KG1 (cell line): ENCODE measurements at places on chromosomes 3 and 15.

DNA sequence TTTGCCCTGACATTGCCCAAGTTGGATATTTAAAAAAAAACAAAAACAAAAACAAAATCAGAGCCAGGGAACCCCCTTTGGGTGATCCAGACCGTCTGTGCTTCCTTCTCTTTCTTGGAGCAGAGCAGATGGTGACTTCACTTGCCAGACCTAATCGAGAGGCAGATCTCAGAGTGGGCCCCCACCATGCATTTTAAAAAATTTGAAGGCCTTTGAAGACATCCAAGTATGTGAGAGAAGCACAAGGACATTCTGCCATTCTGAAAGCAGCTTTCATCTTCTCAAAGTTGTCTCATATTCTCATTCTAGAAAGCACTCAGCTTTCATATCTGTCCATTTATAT lies 93.3 kb downstream of the SV2B start:
- DNase-seq: no peak

- no peak for DNase-seq
Measured at GRCh38 chr3:119376758-119377157, 82.6 kb downstream of the ARHGAP31 start.

DNA sequence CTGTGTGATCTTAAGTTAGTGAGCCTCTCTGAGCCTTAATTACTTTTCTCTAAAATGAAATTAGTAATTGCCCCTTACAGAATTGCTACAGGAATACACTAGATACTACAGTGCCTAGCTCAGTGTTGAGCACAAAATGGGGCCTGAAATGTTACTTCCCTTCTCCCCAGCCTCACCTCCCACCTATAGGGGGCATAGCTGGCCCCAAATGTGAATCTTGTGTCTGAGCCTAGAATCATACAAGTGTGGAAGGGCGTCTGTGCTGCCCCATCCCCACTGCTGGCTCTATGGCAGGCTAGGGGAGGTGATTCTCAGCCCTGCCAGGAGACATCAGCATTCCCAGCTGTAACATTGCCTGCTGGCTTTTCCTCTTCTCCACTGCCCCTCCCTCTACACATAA lies 42.7 kb downstream of the IFT122 start:
- DNase-seq: no peak

DNA sequence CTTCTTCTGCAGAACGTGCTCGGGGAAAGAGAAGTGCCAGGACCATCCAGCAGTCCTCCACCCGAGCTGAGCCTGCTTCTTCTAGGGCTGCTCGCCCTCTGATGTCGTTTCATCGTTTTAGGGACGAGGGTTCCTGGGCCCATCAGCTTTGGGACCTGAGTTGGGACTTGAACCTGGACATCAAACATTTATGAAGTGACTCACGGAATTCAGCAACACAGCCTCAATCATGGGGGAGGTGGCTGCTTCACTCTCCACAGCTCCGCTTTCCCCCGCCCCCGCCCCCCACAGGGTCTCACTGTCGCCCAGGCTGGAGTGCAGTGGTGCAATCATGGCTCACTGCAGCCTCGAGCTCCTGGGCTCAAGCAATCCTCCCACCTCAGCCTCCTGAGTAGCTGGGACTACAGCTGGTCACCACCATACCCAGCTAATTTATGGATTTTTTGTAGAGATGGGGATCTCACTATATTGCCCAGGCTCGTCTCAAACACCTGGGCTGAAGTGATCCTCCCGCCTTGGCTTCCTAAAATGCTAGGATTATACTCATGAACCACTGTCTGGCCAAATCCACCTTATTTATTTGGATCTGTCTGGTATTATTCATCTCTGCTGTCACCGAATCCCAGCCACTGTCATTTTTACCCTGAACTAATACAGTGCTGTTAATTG lies 725 bp upstream of the SCAMP2 start:
- no peak for DNase-seq

GRCh38 chr15:95468820-95469219 lies 861.7 kb upstream of the NR2F2 start:
- no peak for DNase-seq

DNA sequence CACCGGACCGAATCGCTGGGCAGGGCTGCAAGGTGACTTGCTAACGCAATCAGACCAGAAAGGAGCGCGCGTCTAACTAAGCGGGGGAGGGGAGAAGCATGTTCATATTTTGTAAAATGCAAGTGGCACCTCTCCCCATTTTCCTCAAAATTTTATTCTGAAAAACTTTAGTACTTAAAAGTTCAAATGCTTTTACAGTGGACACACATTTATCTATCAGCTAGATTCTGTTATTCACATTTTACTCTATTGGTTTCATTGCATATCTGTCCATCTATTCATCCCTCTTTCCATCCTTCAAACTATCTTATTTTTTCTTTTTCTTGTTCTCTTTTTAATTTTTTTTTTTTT lies 46.1 kb upstream of the KLHL25 start:
- no peak for DNase-seq

DNA sequence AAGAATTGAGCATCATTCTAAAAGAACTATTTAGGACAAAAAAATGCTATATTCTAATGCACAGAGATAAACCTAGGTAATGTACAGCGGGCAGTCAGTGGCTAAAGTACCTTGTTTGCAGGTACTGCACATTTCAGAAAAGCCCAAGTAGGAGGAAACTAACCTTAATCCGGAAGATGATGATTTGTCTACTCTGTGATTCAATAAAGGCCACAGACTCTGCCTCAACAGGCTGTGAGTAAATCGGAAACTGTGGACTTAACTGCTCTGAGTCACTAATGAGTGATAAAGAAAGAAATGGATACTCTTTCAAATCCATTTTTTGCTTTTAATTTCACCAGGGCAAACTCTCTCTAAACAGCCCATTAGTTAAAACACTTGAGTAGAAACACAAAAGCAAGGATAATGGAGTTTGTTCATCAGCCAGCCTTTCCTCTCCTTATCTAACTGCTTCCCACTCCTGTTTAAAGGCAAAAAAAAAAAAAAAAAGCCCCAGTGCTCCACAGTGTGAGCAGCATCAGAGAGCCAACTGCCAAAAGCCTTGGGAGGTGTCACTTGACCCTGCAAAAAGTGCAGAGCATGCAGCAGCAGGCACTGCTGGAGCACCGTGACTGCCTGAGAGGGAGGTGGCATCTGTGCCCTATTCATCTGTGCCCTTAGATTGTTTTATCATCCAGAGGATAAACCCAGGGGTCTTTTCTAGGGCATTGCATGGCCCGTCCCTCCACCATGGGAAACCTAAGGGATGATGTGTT lies 187.7 kb downstream of the SATB1 start:
- no peak for DNase-seq

DNA sequence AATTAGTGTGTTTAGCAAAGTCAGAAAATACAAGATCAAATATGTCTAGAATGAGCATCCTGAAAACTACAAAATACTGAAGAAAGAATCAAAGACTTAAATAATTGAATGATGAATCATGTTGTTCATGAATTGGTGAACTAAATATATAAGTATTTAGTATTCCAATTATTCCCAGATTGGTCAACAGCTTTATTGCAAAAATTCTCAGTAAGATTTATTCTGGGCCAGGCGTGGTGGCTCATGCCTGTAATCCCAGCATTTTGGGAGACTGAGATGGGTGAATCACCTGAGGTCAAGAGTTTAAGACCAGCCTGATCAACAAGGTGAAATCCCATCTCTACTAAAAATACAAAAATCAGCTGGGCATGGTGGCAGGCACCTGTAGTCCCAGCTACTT lies 250.0 kb upstream of the NECTIN3 start:
- no peak for DNase-seq

DNA sequence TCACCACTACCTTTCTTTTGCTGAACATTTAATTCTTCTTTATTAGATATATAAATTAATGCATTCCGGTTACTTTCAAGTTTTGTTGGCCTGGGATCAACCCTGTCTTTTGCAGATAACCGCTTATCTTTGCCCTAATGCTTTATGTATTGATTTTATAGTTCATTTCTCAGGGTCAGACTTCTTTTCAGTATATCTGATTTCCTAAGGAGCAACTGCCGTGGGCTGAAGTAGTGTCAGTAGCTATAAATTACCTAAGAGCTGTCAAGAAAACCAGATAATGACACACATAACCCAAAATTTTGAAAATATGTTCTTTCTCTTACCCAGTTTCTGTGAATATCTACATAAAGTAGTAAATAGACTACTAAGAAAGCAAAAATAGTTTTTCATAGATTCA lies 38.0 kb downstream of the COL6A5 start:
- DNase-seq: no peak

GRCh38 chr3:31465999-31466398 lies 66.7 kb upstream of the STT3B start:
- DNase-seq: no peak

- DNase-seq: no peak
Measured at GRCh38 chr3:37745076-37745475, 116.6 kb upstream of the CTDSPL start.

GRCh38 chr3:189766416-189766815 lies 135.2 kb downstream of the TP63 start:
- DNase-seq: no peak

GRCh38 chr3:44114142-44114541 lies 127.5 kb upstream of the TOPAZ1 start:
- DNase-seq: no peak

- peak; percentile 19 for DNase-seq
Measured at GRCh38 chr3:52444860-52445793, at the start of gene SEMA3G. Gene SEMA3G (minus strand): TSS chr3:52445103. CDS start chr3:52445027, 76 bp downstream.

- no peak for DNase-seq
Measured at GRCh38 chr3:32340039-32340438, 51.6 kb upstream of the CMTM7 start.

GRCh38 chr3:4045756-4046155 lies 246.5 kb downstream of the LRRN1 start:
- DNase-seq: no peak

GRCh38 chr3:16177962-16178627 lies 3.6 kb downstream of the GALNT15 start:
- DNase-seq: no peak

DNA sequence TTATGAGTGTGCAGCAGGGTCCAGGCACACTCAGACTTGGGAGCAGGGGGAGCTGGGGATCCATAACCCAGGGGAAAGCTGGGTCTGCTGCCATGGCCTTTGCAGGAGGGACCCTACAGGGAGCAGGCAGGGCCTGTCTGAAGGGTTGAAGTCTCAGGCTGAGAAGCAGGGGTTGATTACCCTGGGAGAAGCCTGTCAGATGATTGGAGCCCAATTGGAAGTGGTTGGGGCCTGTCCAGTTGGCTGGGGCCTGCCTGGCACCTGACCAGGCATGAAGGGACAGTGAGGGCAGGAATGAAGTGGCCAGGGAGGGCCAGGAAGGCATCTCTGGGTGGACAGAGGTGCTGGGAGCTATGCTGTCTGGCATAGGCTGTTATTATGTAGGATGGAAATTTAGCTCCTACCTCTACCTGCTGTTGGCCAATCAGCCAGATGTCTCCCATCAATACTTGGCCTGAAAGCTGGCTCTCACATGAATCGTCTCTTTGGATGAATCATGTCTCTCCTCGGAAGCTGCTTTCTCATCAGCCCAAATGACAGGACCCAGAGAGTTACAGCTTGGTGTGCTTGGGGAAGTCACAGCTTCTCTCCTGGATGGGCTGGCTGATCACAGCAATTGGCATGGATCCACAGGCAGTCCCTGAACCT lies 27.4 kb upstream of the SLCO2A1 start:
- no peak for DNase-seq

GRCh38 chr3:174949523-174949922 lies 90.4 kb downstream of the NAALADL2 start:
- no peak for DNase-seq

- peak; percentile 88 for DNase-seq
Measured at GRCh38 chr15:92095693-92096092, 242.2 kb downstream of the SLCO3A1 start.

DNA sequence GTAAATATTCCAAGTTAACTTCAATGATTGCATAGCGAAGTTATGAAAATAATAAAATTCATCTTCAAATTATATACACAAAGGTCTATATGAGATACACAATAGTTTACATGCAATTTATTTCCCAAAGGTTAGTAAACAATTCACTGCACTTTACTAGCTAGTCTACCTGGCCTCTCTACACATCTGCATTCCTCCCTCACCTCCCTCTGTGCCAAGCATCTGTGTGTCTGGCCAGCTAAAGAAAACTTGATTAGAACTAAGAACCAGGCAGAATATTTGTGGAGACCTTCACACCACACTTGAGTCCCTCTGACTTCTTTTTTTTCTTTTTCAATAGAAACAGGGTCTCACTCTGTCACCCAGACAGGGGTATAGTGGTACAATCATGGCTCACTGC lies 61.4 kb downstream of the LRRFIP2 start:
- no peak for DNase-seq

GRCh38 chr3:31985831-31986230 lies 4.3 kb downstream of the ZNF860 start:
- no peak for DNase-seq

- no peak for DNase-seq
Measured at GRCh38 chr3:114528517-114528916, 234.7 kb downstream of the TIGIT start.

GRCh38 chr3:39808467-39809180 lies 785 bp upstream of the MYRIP start:
- peak; percentile 8 for DNase-seq

- no peak for DNase-seq
Measured at GRCh38 chr3:168709073-168709472, 613.3 kb upstream of the GOLIM4 start.

DNA sequence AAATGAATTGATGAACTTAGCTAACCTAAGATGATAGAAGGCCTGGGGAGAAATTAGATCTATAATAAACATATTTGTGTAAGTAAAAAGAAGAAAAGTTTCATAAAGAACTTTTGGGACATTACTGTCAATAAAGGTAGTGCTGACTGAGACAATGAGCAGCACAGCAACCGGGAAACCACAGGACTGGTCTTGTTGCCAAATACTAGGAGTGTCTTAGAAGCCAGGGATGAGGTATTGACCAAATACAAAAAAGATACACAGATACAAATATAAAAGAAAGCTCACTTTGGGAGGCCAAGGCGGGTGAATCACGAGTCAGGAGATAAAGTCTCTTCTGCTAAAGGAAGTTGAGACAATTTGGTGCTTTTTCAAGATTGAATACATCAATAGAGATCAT lies 362.4 kb upstream of the ZNF385D start:
- DNase-seq: no peak

DNA sequence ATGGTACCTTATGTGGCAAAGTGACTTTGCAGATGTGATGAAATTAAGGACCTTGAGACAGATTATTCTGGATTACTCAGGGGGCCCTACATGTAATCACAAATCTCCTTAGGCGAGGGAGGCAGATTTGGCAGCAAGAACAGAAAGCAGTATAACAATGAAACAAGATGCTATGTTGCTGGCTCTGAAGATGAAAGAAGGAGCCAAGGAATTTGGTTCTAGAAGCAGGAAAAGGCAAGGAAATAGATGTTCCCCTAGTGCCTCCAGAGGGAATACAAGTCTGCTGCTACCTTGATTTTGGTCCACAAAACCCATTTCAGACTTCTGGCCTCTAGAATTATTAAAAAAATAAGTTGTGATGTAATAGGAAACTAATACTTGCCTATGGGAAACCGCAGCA lies 64.5 kb downstream of the PIK3R4 start:
- no peak for DNase-seq

- DNase-seq: no peak
Measured at GRCh38 chr3:45546716-45547701, 47.5 kb upstream of the LIMD1 start.
